ENCODE measurements at places on chromosomes 11 and 22.

- DNase-seq = no peak
These were observed 418.5 kb upstream of the SYN3 start for GRCh38 chr22:33476716-33477115.

GRCh38 chr22:46605117-46605516 lies 15.1 kb upstream of the GRAMD4 start:
- DNase-seq = no peak

GRCh38 chr11:45904309-45904915 lies 2.7 kb downstream of the FREY1 start:
- no peak for DNase-seq

DNA sequence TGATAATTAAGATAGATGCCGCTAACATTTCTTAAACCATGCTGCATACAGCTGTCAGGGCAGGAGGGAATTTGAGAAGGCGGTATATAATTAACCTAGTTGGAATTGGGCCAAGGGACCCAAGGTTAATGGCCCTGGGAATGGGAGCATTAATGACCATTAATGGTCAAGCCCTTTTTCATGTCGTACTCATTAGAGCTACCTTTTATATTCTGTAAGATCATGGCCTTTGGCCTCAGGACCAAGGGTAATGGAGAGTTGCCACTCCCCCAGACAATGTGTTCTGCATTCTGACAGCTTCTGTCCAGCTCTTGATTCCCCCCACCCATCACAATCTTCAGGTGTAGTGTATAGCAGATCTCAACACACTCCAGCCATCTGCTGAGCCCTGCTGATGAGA lies 111.6 kb downstream of the NTM start:
- DNase-seq = no peak

- no peak for DNase-seq
These were observed 35.8 kb downstream of the ARHGAP1 start for GRCh38 chr11:46664612-46665011.
